Ovary (tissue), 10 donors: ENCODE measurements at places on chromosomes 3 and 15. TPM values are rescaled to one million over a fixed set of nuclear protein-coding genes. Genes with fewer than 3 reads are reported as not detected.

Gene ARGFX
- polyA plus RNA-seq = not detected

GRCh38 chr15:82979726-82980125 lies 6.3 kb upstream of the RAMAC start:
- DNase-seq = no peak

Gene COL6A6
- 0.21 TPM for polyA plus RNA-seq

DNA sequence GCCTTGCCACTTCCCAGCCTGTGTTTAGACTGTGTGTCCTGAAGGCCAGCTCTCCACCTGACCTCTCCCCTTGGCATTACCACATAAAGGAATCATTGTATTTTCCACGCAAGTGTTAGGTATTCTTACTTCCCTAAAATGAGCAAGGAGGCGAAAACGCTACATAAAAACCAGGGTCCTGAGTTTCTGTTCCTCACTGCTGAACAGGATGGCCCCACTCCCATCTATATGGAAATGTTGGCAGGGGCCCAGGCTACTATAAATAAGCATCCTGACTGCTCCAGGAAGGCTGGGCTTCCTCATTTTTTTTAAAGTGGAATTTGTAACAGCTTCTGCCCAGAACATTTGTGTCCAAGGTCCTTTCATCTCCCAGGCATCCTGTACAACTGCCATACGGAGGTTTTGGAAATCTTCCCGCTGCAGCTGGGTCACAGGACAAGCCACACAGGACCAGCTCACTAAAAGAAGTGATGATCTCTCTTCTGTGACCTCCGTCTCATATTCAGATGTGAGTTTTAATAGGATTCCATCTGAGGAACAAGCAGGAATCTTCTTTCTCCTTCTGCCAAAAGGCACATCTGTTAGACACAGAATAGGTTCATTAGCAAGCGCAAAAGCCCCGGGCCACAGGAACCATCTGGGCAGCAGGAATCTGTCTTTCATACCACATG lies 56.4 kb upstream of the LIMD1 start:
- DNase-seq = no peak

DNA sequence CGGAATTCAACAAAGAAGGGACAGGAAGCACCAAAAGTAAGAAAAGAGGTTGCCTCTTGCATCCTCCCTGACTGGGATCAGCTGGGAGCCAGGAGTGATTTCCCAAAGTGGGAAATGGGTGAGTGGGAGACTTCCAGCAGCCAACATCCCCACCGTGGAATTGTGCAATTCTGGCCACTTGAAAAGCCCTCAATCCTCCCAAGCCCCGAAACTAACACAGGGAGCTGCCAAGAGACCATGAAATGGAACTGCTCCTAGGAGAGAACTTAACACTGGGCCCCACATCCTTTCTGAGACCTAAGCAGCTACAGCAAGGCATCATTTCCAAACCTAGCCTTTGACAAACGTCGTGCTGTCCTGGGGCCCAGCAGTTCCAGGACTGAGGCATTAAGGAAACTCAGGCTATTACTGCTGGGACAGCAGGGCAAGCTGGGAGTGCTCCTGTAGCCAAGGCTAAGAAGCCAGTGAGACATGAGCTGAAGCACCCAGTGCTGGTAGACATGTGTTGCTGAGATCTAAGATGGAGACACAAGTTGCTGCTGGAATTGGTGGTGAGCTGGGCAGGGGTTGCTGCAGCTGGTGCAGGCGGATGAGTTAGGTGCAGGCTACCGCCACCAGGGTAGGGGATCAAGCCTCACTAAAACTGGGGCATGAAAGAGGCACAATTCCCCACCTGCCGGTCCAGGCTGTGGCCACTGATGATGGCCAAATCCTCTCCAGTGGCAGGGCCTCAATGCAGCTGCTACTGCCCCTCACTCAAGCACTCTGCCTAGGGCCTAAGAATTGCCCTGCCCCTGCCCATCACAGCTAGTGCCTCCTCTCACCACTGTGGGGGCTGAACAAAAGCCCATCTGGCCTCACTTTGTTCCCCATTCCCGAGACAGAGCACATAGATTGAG lies 43.9 kb downstream of the ALDH1A2 start:
- DNase-seq = no peak

- DNase-seq = no peak
Observed at GRCh38 chr15:33112541-33113105, 81.9 kb downstream of the FMN1 start.

Gene ANKRD63
- polyA plus RNA-seq = not detected

Gene TRH
- polyA plus RNA-seq = 0.54 TPM

- DNase-seq = no peak
Observed at GRCh38 chr3:131564812-131565211, 62.0 kb upstream of the MRPL3 start.

Gene CCDC33
- 0.10 TPM for polyA plus RNA-seq

DNA sequence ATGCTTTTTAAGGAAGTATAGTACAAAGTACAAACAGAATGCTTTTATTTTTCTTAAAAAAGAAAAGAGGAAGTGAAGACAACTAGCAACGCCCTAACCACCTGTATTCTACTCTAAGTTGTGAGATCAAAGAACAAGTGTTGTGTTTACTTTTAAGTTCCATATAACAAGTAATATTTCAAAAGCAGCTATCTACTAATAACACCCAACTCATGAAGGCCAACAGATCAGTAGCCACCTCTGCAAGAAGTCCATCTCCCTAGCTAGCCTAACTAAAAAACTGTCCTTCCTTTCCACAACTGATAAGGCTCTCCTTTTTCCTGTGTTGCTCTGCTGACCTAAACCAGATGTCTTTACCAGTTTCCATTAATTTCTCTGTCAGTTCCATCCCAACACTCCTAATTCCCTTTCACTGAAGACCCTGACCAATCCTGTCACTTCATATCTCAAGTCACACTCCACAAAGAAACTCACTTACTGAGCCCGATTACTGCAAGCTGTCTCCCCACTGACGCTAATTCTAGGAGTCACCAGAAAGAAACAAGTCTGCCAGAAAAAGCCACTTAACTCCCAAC lies 26.9 kb downstream of the PHC3 start:
- no peak for DNase-seq

DNA sequence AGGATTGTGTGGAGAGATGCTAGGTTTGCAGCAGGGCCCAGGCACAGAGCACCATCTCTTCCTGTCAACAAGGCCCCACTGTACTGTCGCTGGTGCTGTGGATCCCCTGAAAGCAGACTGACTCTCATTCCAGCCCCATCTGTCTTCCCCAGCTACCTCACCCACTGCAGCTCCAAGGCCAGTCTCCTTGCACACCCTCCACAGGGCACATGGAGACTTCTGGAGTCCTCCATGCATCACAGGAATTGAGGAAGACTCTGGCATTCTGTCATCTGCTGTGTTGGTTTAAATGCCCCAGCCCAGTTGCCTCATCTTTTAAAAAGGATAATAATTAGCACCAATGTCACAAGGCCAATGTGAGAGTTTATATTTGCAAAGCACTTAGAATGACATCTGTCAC lies 301.2 kb downstream of the RPLP1 start:
- no peak for DNase-seq

GRCh38 chr3:143811602-143812001 lies 36.7 kb downstream of the SLC9A9 start:
- DNase-seq = no peak

Gene TRPC1
- polyA plus RNA-seq = 14.0 TPM

DNA sequence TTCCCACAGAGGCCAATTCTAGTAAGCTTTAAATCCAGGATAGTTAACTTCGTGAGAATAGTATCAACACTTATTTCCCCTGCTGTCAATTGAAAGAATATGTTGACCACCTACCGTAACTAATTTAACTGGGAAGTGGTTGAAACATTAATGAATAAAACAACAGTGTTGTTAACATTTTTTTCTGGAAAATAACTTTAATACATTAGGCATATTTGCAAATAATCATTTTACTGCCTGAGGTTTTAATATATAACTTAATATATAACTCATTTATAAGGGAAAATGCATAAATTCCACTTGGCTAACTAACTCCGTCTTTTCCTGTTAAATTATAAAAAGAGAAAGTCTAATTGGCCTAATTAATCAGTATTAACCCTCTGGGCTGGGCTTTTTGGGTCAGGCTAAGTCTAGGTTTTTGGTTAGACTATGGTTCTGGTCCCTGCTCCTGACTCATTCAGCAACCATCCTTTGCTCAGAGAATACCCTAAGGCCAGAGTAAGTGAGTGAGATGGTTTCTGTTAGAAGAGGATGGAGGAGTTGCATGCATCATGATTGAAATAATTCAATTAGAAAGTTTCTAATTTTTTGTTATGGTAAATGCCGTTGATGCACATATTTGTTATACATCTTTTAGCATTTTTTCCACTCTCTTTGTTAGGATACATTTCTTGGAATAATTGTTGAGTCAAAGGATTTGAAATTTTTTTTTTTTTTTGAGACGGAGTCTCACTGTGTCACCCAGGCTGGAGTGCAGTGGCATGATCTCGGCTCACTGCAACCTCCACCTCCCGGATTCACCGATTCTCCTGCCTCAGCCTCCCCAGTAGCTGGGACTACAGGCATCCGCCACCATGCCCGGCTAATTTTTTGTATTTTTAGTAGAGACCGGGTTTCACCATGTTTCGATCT lies 10.8 kb upstream of the SKIL start:
- no peak for DNase-seq

DNA sequence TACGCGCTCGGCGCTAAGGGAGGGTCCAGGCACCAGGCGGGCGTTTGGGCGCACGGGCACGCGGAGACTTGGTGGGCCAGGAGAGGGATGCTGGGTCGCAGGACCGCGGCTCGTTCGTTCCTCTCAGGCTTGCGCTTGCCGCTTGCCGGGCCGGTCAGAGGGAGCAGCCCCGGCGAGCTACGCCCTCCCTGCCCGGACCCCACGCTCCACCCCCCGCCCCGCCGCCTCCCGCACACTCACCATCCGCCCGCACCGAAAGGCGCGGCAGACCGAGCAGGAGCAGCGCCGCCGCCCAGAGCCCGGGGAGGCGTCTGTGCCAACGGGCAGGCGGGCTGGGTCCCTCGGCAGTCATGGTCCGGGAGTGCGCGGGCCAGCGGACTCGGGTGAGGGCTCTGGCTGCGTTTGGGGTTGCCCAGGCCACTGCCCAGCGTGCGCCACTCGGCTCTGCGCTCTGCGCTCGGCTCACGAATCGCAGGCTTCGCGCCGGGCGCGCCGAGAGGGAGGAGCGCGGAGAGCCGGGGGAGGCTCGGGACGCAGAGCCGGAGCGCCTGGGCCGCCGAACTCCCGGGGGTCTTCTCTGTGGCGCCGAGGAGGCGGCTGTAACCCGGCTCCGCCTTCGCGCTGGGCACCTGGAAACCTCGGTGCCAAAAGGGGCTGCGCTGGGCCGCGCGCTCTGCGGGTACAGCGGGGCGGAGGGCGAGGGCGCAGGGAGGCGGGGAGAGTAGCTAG lies at the start of gene SUSD5:
TSS of gene SUSD5 (minus strand) at position 365 of the 729 bp plus-strand sequence. CDS start at position 352, 13 bp downstream.
- no peak for DNase-seq

DNA sequence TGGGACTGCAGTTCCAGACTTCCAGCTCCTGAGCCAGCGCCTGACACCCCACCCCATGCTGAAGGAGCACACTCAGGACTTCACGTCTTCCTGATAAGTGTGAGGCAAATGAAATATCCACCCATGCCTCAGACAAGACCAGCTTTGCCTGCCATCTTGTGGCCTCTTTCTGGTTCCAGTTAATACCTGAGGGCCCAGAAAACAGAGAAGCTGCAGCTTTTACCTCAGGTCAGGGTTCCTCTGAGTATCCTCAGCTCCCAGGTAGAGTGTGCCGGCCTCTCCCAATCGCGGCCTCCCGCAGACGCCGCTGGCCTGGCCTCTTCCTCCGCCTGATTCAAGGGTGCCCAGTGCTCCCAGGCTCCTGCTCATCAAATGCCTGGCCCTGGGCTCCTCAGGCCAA lies 5.1 kb upstream of the KLHL6 start:
- DNase-seq = no peak

DNA sequence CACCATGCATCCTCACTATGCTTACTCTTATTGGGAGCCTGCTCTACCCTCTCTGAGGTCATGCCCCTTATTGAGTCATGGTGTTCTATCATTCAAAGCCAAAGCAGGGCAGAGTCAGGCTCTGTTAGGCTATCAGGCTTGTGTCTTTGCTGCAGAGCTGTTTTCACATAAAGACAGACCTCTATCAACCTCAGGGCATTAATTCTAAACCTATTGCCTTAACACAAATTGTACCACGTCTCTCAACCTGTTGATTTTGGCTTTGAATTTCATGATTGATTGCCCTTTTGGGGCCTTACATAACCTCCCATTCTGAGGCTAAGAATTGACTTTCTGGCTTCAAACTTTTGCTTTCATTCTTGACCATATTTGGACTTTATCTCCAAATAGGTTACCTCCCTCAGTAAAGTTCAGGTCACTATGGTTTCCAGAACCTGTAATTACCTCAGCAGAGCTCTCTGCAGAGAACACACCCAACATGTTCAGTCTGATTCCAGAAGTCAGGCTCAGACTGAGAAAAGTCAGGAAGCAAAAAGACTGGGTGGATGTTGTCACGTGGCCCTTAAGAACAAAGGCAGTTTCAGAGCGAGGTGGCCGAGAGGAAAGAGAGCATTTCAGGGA lies 221.4 kb upstream of the NANOGP8 start:
- DNase-seq = no peak

Gene SEC22C
- 31.4 TPM for polyA plus RNA-seq

GRCh38 chr3:157754451-157754850 lies 251.2 kb upstream of the VEPH1 start:
- DNase-seq = no peak

DNA sequence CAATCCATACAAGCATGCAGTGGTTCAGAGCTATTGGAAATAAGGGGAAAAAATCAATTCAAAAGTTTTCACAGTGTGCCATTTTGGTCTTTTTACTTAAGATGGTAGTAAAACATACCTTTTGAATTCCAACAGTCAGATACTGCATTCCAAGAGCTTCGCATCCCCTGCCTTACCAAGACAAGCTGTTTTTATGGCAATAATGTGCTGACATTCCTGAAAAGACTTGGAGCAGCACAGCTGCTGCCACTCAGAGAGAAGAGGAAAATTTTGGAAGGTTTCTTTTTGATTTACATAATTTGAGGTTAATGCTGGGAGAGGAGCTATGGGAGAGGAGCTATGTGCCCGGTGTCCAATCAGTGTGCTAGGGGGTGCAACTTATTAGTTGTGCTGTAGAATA lies 148.3 kb downstream of the FEZF2 start:
- no peak for DNase-seq

DNA sequence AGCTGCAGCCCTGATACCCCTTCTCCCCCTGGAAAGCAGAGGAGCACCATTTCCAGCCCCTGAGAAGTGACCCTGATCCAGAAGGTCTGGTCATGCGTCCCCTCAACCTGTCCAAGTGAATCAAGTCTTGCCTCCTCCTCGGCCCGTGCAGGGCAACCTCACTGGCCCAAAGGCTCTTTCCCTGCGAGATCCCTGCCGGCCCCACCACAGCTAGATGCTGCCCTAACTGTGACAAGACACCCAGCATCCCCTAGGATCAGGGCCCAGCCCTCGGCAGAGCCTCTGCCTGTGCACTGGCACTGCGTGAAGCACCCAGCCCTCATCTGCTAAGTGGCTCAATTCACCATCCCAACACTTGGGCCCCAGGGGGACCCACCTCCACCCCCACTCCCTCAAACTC lies 155.1 kb downstream of the NUP210 start:
- DNase-seq = no peak

Gene SNX22
- polyA plus RNA-seq = 0.81 TPM

- DNase-seq = no peak
Observed at GRCh38 chr3:42544492-42545283, 37.1 kb downstream of the SEC22C start.

Gene CLSTN2
- 28.9 TPM for polyA plus RNA-seq
